ENCODE measurements at places on chromosomes 1 and 21. TPM values are rescaled to one million over a fixed set of nuclear protein-coding genes. Genes with fewer than 3 reads are reported as not detected.

DNA sequence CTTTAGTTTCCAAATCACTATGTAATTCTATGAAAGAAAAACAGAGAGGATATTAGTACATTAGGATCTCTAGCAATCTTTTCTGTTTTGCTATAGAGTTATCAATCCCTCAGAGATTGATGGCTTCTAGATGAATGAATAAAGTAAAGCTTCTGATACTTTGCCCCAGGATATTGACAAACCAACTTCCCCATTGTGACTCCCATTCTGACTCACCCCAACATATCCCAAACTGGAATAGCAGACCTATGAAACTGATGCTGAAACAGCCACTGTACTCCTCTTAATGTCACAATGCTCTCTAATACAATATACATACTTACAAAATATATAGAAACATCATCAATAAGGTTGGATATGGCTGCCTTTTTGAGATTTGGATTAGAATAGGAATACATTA is 442.1 kb upstream of the NR5A2 start:
- no peak overlapping the region for H3K27ac ChIP-seq
- DNase-seq: no peak
- H3K27me3 ChIP-seq: no peaks in the 10 kb centered on the region
- H3K4me1 ChIP-seq: peaks cover 9% of the 10 kb centered on the region
- no peak overlapping the region for H3K4me3 ChIP-seq
- no peaks in the 10 kb centered on the region for H3K36me3 ChIP-seq

DNA sequence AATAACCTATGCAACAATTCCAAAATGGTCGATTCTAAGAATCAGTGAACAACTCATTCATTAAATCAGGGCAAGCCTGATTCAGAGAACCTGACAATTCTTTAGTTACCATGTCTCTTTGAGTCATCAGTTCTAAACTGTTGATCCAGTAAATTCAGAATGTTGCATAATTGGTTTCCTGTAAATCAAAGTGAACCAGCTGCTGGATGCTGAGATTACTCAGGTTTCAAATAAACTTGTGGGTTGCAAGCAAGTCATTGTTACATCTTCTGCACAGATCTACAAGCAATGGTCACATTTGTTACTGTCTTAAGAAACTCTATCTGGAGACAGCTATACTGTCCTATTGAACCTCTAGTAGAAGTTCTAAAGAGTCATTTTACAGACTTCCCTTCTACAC is 16.5 kb downstream of the PLA2G2D start:
- H3K27ac ChIP-seq: no peak overlapping the region
- DNase-seq: no peak
- no peak overlapping the region for H3K4me3 ChIP-seq
- no peaks in the 10 kb centered on the region for H3K36me3 ChIP-seq
- H3K27me3 ChIP-seq: peaks cover 33% of the 10 kb centered on the region

DNA sequence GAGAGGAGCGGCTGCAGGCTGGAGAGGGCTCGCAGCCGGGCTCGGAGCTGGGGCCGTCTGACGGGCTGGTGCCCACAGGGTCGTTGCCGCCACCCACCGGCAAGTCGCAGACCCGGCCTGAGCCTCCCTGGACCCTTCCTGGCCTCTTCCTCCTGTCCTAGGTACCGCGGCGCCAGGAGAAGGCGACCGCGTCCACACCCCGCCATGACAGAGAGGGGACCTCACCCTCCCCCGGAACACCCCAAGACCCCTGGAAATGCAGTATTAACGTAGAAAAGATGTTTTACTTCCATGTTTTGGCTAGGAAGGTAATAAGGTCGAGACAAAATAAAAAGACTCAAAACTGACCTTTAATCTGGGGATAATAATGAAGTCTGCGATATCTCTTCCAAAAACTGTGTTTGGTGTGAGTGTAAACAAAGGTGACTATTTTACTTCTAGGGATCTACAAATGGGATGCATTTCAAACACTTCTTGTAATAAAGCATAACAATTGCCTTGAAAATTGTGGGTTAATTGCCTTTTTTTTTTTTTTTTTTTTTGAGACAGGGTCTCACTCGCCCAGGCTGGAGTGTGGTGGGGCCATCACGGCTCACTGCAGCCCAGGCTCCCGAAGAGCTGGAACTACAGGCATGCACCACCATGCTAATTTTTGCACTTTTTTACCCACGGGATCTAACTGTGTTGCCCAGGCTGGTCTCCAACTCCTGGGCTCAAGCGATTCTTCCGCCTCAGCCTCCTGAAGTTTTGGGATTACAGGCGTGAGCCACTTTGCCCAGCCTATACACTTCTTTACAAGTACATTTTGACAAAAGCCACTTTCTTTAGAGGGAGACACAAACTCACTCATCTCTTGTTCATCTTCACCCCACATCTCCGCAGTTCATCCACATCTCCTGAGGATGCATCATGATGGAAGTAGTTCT is 838 bp upstream of the RSRP1 start:
- peaks cover 7% of the 10 kb centered on the region for H3K36me3 ChIP-seq
- no peaks in the 10 kb centered on the region for H3K27me3 ChIP-seq
- peaks cover 28% of the 10 kb centered on the region for H3K4me1 ChIP-seq
- DNase-seq: no peak
- peak overlapping the region; percentile 96 for H3K4me3 ChIP-seq

GRCh38 chr1:53572065-53572814 is 113.0 kb downstream of the DMRTB1 start:
- H3K36me3 ChIP-seq: no peaks in the 10 kb centered on the region
- H3K27ac ChIP-seq: no peak overlapping the region
- no peaks in the 10 kb centered on the region for H3K4me1 ChIP-seq
- no peak for DNase-seq

DNA sequence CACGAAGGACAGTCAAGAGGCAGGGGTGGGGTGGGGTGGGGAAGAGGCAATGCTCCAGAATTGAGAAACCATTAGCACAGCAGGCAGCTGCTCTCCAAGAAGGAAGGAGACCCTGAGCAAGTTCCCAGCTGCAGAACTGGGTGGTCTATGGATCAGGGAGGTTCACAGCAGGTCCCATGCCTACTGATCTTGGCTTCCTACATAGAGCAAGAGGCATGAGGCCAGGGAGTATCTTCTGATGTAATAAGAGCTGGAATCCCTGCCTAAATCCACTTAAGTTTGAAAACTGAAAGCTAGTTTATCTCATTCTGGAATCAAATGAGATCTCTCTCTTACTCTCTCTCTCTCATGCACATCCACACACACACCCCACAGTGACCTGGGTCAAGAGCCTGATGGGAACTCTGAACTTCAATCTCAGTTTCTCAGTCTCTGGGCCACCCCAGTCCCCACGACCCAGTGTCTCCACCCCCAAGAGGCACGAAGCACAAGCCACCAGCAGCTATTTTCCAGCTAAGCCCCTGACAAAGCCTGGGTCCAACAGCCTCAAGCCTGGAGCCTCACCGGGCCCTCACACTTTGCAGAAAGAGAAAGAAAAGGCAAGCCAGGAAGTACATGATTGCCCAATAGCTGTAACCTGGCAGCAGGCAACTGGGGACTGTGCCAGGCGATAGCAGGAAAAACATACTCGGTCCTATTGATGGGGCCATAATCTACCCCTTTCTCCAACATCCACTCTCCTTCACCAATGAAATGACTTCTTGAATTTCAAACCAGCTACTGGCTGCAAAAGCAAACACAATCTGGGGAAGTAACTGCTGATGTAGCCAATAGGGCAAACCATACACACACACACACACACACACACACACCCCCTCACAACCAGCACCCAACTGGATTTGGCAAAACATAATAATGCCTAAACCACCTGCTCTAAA is 2.2 kb downstream of the NUAK2 start:
- H3K4me3 ChIP-seq: peak overlapping the region; percentile 94
- no peaks in the 10 kb centered on the region for H3K36me3 ChIP-seq
- H3K4me1 ChIP-seq: peaks cover 44% of the 10 kb centered on the region
- H3K27ac ChIP-seq: peak overlapping the region; percentile 81
- DNase-seq: no peak

DNA sequence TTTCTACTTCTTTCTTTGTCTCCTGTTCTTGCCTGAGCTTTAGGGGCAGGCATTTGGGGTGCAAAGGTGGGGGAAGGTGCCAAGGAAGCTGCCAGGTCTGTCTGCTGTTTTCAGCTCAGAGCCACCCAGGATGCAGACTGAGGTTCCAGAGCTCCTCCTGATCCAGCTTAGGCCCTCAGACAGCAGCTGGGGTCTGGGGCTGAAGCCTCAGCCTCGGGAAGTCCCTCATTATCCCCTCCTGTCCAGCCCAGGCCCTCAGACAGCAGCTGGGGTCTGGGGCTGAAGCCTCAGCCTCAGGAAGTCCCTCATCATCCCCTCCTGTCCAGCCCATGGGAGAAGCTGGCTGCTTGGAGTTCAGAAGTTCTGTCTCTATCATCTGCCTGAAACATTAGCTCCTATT is 257.7 kb upstream of the CSF3R start:
- no peaks in the 10 kb centered on the region for H3K36me3 ChIP-seq
- no peak overlapping the region for H3K27ac ChIP-seq
- peaks cover 11% of the 10 kb centered on the region for H3K4me1 ChIP-seq
- no peak overlapping the region for H3K4me3 ChIP-seq

DNA sequence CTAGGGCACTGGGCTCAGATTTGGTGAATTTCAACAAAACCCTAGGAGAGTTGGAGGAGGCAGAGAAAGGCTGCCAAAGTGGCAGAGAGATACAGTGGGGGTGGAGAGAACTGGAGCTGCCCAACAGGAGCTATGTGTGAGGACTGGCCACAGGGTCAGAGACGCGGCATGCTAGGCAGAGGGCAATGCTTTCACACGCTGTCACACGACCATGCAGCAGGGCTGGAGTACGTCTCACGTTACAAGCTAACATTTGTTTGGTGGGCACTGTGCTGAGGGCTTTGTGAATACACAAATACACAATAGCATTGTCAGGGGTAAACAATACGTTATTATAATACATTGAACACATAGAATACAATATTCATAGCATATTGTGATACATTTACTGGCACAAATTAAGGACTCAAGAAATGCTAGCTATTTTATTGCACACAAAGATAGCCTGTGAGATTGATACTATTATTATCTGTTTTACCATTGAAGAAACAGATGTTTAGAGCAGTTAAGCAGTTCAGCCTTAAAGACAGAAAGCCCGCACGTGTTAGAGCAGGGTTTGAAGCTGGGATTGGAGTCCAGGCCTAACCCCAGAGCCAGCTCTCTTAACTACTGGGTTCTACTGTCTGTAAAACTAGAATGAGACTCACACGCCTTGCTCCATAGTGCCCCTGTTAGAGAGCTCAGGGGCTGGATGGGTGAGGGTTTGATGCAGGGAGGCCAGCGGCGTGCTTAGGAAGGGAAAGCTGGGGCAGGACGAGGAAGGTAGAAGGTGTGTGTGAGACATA is 4.5 kb downstream of the RAB7B start:
- no peak overlapping the region for H3K27ac ChIP-seq
- H3K36me3 ChIP-seq: no peaks in the 10 kb centered on the region
- H3K4me3 ChIP-seq: no peak overlapping the region
- peaks cover 22% of the 10 kb centered on the region for H3K27me3 ChIP-seq

DNA sequence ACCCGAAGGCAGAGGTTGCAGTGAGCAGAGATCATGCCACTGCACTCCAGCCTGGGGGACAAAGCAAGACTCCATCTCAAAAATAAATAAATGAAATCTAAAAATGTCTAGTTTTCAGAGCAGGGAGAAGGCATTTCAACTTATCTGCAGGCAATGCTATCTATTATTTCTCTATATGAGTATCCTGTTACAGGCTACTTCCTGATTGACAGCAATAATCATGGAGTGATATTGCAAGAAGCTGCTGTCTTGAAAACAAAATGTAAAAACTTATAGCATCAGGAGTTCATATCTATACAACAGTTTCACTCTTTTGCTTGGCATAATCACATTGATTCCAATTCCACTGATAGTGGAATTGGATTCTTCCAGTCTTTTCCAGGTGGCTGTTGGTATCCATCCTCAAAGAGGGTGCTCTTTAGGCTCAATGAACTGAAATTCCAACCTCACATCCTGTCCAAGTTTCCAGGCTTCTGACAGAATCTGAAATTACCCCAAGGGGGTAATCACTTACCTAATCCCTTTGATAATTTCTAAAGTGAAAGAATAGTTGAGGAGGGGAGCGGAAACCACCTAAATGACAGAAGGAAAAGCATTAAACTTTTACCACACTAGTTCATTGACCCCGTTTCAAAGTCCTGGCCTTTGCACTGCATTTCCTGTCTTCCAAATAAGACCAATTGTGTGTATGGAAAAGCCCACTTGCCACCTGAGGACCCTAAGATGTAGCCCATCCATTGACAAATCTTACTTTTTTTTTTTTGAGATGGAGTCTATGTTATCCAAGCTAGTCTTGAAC is 107.6 kb downstream of the GLUL start:
- no peak overlapping the region for H3K4me3 ChIP-seq
- peaks cover 14% of the 10 kb centered on the region for H3K4me1 ChIP-seq
- H3K27ac ChIP-seq: no peak overlapping the region
- H3K27me3 ChIP-seq: no peaks in the 10 kb centered on the region
- DNase-seq: no peak
- H3K36me3 ChIP-seq: no peaks in the 10 kb centered on the region

DNA sequence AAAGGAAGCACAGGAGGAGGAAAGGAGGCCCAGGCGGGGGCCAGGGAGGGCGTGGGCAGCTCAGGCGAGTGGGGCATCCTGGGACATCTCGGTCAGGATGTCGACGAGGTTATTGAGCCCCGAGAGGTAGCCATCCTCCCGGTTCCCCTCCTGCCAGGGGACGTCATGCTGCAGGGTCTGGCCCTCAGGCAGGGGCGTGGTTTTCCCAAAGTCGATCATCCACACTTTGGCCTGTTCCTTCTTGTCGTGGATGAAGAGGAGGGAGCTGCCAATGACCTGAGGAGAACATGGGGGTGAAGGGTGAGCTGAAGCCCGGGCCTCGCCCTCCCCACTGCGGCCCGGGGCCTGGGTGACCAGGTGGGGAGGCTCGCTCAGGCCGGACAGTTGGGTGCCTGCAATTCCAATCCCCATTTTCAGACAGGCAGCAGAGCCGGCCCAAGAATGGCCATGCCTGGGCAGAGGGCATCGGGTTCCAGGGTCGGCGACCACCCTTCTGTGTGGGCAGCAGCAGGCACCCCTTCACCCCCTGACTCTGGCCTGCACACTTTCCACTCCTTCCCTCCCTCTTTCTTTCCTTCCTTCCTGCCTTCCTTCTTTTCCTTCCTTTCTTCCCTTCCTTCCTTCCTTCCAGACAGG is 86.2 kb downstream of the STUM start:
- no peaks in the 10 kb centered on the region for H3K27me3 ChIP-seq
- H3K4me1 ChIP-seq: no peaks in the 10 kb centered on the region
- H3K4me3 ChIP-seq: no peak overlapping the region
- H3K27ac ChIP-seq: peak overlapping the region; percentile 52

DNA sequence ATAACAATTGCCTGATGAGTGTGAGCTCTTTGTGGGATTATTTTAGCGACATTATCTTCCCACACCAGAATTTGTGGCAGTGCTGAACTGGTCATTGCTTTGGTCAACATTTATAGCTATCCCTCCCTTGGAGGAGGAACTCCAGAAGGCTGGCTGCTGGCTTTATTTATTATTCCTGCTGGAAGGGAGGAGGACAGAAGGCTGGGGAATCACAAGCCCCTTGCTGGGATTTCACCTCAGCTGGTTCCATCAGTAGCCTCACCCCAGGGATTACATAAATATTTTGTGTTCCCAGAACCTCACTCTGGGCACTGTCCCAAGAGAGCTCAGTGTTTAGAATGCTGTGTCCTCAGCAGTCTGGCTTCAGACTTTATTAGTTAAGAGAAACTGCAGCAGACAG is 102.8 kb upstream of the C1orf21 start:
- H3K27me3 ChIP-seq: no peaks in the 10 kb centered on the region
- H3K4me1 ChIP-seq: peaks cover 2% of the 10 kb centered on the region
- no peak for DNase-seq

The MATN1 gene
- 0.11 TPM for total RNA-seq

The SLC5A9 gene
- total RNA-seq: 7.2 TPM

The CLIC6 gene
- 16.3 TPM for total RNA-seq

The TMPRSS3 gene
- total RNA-seq: 14.4 TPM

The KRTAP21-2 gene
- total RNA-seq: not detected

The KIF14 gene
- 7.8 TPM for total RNA-seq

The LY9 gene
- total RNA-seq: not detected

Measured in progenitor cell of endocrine pancreas (in vitro differentiated cells).